ENCODE measurements at places on chromosomes 2 and 18.

- DNase-seq = no peak
Observed at GRCh38 chr2:128520340-128520739, 201.7 kb upstream of the HS6ST1 start.

- DNase-seq = no peak
Observed at GRCh38 chr2:43462866-43463641, 132.8 kb downstream of the THADA start.

DNA sequence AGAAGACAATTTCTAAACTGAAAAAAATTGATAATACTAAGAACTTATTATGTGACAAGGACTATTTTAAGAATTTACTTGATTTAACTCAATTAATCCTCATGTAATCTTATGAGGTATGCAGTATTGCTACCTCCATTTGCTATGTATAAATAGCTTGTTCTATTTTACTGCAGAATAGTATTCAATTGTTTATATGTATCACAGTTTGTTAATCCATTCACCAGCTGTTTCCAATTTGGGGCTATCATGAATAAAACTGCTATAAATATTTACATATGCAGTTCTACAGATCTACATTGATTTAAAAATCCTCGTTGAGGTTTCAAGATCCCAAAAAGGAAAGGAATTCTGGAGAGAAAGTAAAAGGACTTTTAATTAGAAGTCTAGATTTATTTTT is 54.8 kb upstream of the DOCK10 start:
- no peak for DNase-seq

- no peak for DNase-seq
Observed at GRCh38 chr2:56729212-56729611, 545.4 kb downstream of the CCDC85A start.

- DNase-seq = no peak
Observed at GRCh38 chr18:9581667-9582066, 32.7 kb downstream of the PPP4R1 start.

DNA sequence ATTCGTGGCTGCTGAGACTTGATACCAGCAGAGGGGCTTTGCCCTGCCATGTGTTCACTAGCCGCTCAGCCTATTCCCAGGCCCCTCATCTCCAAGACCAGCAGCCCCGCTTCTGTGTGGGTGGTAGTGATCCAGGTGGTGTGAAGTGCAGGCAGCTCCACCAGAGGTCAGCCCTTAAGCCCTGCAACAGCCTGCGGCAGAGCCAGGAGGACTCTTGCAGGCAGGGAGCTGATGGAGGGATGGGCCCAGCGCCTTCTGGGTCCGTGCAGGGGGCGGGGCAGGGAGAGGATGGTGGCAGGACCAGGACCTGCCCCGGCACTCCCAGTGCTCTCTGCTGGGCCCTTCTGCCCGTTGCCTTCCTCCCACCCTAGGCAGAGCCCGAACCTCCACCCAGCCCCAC is 162.0 kb downstream of the SH3BP4 start:
- DNase-seq = no peak

DNA sequence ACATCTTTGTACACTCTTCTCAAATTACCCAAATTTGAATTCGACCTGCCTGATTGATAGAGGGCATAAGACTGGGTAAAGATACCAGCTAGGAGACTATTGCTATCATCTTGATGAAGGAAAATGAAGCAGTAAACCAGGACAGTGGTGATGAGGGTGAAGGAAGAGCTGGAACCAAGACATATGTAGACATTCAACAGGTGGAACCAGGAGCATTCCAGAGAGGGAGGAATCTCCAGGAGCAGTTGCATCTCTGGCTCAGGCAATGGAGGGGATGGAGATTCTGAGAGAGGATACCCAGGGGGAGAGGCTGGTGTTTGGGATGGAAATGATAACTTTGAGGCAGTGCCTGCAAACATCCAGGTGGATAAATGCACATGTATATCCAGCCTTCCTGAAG is 41.6 kb downstream of the SDC1 start:
- no peak for DNase-seq

DNA sequence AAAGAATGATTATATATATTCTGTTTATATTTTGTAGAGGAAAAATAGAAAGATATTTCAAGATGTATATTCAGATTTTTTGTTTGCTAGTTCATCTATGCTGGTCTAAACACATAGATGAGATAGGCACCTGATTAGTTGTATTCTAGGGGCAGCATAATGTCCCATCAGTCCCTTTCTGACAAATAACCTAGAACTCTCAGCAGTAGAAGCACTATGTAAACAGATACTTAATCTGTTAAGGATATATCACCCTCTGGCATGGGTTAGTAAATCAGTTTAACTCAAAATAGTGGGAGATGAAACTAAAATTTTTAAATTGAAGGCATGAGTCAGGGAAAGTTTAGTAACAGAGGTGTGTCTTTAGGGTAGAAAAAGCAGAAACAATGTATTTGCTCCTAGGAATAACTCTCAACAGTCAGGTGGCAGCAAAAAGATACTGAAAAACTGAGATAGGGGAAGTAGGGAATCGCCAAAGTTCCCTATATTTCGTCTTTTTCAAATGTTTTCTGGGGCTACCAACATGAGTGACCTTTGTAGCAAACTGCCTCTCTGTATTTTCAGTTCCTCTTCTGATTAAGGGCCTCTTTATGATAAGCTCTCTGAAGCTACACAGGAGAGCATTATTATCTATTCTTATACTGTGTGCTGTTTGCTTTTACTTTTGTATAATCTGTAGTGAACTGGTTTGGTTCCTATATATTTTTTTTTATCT is 5.7 kb downstream of the PPP1R1C start:
- DNase-seq = peak; percentile 44

GRCh38 chr2:190564838-190565237 is 30.3 kb upstream of the NEMP2 start:
- DNase-seq = no peak

- no peak for DNase-seq
Observed at GRCh38 chr18:55228191-55228590, 268.9 kb upstream of the CCDC68 start.

- DNase-seq = no peak
Observed at GRCh38 chr18:37242826-37243560, 322.6 kb downstream of the CELF4 start.

GRCh38 chr2:226121046-226121738 is 678.4 kb downstream of the IRS1 start:
- DNase-seq = no peak

GRCh38 chr2:98547092-98547790 is 61.1 kb downstream of the COA5 start:
- DNase-seq = no peak

DNA sequence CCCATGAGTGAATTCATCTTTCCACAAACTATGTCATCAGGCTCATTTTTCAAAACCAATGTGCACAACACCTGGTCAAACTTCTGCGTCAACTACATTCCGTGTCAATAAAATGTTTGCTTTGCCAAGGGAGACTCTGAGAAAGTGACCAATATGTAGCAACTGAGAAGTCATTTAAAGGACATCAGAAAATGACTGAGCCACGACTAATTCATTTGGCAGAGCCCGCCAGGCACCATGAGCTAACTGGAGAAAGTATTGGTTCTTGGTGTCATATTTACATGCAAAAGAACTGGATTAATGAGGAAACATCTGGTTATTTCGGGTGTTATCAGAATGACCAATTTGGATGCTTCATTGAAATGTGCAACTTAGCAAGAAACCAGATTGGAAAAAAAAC is 7.2 kb downstream of the RND3 start:
- DNase-seq = no peak

- DNase-seq = no peak
Observed at GRCh38 chr2:24117902-24118301, 5.2 kb downstream of the PFN4 start.

GRCh38 chr2:126571403-126571802 is 84.6 kb upstream of the GYPC start:
- no peak for DNase-seq

- no peak for DNase-seq
Observed at GRCh38 chr2:27074738-27075565, 3.5 kb upstream of the EMILIN1 start.

- DNase-seq = no peak
Observed at GRCh38 chr2:207944979-207945600, 80.2 kb downstream of the PLEKHM3 start.

- no peak for DNase-seq
Observed at GRCh38 chr2:5766056-5766455, 73.9 kb downstream of the SOX11 start.

DNA sequence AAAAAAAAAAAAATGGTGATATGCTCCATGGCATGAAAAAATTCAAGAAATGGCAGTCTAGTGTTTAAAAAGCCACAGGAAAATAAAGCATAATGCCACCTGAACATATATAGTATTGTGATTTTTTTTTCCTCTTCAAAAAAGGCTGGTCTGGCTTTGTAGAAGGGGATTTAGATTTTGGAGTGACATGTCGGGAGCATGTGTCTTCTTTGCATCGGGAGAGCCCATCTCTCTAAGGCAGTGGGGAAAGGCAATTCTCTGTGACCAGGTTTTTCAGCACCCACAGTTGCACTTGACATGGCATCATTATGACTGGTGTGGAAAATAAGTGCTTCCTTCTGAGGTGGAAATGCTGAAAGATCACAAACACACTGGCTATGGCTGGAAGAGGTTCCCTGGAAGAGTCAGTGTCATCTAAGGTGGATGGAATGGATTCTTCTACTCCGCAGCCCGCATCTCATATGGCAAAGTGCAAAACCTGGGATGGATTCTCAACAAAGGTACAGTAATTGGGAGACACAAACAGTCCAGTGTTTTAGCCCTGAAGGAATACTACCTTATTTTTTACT is 172.5 kb downstream of the AGAP1 start:
- DNase-seq = no peak

- DNase-seq = no peak
Observed at GRCh38 chr2:162839419-162839818, 852 bp upstream of the KCNH7 start.

- no peak for DNase-seq
Observed at GRCh38 chr2:17813010-17813741, 3.1 kb upstream of the MSGN1 start.

DNA sequence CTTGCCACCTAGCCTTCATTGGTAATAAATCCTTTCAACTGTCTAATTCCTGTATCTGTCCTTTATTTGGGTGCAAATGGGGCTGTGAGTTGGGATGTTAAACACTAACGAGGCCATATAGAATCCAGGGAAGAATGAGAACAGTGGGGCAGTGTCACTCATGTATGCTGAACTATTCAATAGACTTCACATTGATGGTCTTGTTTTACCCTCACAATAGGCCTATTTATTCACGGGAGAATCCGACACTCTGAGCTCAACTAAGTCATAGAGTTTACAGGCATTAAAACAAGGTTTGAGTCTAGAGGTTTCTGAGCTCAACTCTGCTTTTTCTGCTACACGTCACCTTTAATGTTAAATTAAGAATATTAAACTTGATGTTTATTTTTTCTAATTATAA is 421.6 kb downstream of the SOX11 start:
- DNase-seq = no peak

DNA sequence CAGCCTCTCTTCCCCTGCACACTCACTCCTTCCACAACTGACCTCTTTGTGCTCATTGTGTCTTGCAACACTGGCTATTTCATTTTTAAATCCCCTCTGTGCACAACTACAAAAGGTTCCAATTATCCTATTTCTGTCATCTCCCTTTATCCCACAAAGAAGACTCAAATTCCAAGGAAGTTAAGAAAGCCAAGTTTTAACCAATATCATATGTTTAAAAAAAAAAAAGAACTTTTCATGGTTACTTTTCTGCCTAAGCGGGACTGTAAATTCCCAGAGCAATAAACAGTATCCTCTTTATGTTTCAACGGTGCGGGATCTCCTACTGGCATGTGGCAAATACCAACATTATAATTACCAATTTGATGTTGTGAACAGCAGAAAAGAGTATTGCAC is 83.8 kb downstream of the DOCK10 start:
- no peak for DNase-seq

DNA sequence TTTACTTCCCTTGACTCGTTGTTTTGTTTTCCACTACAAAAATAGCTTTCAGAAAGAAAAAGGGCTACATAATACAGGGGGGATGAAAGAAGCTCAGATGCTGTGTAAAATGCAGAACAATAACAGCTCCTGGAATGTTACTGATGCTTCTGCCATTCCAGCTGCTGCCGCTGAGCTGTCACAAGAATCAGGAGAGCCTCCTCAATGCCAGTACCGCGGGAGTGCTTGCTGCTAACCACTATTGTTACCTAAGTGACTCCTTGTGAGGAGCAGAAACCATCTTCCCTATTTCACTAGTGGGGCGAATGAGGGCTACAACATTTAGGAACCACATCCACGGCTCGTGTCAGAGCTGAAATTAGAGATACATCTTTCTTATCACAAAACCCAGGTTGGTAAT is 384.8 kb downstream of the GALR1 start:
- no peak for DNase-seq

DNA sequence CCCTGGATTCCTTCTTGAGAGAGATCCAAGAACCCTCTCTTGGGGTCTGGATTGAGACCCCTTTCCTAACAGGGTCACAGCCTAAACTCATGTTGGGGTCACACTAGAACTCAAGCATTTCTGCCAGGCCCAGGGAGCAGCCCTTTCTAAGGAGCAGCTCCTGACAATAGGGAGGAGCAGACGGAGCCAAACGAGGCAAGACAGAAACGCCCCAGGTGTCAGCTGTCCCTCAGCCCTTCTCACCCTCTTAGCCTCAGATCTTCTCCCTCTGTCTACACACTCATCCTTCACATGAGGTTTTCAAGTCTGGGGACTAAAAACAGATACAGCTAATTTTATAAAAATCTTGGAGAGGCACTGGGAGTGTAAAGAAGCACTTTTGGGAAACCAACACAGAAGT is 157.2 kb downstream of the SOCS6 start:
- no peak for DNase-seq

DNA sequence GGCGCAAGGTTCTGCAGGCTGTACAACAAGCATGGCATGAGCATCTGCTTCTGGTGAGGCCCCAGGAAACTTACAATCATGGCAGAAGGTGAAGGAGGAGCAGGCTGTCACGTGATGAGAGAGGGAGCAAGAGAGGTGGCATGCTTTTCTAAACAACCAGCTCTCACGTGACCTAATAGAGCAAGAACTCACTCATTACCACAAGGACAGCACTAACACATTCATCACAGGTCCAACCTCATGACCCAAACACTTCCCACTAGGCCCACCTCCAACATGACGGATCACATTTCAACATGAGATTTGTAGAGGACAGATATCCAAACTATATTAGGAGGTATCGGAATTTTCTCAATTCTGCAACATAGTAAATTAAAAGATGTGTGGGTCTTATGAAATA is 108.8 kb upstream of the DLX2 start:
- no peak for DNase-seq

DNA sequence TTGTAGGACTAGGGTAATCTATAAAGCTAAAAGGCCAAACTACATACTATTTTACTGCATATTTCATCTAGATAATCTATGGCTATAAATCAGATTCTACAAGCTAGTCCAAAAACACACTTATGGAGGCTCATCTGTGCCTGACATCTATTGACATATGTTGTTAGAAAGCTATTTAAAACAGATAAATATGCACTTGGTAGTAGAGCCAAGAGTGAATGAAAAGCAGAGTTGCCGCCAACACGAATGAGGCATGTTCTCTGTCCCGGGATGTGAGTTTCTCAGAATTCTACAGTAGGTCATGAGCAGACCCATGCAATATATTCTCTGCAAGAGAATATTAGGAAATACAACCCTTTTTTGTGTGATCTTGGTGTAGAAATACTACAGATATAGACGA is 66.7 kb upstream of the LPIN2 start:
- no peak for DNase-seq

All from GM20000 (cell line).